Fibroblast of gingiva (primary cell): ENCODE measurements at places on chromosomes 2 and 18.

DNA sequence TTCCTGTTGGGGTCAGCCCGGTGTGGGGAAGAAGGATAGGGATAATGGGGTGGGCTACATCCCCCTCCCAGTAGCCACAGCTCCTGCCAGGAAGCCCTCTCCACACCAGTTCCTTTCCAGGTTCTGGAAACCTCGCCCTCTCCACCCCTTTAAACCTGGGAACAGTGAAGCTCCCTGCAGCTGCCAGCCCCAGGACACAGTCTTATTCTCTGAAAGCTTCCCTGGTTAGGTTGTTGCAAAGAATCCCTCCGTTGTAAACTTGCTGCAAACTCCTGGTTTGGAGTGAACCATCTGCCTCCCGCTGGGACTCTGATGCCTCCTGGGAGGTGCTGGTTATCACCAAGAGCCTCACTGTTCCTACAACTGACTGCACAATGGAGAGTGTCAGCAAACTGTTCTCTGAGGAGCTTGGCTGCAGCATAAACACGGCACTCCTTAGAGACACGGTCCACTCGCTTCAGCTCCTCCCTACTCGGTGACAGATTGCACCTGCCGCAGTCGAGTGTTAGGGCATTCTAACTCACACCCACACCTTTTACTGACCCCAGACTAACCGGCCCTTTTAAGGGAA lies 261.8 kb upstream of the RAB6C start:
- no peak for DNase-seq

DNA sequence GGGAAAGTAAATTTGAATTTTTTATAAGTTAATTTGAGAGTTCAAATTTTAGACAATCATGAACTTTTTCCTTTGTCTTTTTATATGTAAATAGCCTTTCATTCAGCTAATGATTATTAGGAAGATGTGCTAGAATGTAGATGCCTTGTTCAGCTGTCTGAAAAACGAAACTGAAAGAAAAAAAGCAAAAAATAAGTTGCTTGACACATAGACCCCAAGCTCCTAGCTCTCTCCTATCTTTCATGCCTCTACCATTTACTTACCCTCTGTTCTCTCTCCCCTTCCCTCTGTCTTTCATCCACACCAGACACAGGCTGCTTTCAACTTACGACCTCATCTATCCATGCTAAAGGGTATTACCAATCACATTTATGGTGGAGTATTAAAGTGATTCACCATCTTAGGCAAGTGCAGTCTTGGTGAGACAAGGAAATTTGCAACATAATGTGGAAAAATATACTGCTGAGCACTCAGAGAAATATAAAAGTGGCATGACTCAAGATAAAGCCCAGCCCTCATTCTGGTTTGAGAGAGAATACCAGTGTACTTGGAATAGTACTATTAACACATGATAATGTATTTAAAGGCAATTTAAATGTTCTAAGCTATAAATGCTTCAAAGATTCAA lies 425.6 kb downstream of the SUCLG1 start:
- no peak for DNase-seq

DNA sequence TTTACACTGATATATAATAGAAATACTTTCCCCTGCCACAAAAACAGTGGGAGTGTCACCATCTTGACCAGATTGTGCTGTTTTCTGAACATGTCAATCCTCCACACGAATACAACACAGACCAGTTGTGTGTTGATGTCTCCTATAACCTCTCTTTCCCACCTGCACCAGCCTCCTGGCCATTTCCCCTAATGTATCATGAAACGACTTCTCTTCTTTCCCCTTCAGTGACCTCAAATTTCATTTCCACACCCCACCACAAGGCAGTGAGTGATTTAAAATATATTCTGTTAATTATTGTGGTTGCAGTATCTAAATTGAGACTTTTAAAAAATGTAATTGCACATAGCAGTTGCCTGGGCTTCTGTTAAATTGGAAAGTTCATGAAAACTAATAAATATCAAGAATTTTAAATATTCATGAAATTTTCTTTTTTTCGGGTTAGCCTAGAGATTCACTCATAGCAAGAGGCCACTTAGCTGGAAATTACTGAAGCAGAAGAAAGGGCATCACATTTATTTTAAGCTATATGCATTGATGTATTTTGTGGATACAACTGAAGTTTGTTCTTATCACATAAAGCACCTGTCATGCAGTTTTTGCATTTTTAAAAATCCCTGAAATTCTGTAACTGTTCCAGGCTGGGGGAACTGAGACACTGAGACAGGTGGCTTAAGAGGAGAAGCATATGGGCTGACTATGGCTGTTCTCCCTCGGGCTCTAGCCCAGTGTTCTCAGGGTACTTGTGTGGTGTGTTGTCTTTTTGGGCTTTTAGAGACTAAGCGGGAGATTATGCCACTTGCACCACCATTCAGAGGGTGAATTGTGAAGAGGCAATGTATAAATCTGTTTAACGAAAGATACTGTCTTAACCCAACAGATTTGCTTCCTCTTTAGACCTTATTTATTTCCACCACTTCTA lies 15.9 kb downstream of the FAM171B start:
- no peak for DNase-seq

GRCh38 chr18:34807106-34807796 lies 97.2 kb downstream of the DTNA start:
- no peak for DNase-seq

- DNase-seq, result no peak
These were observed 54.1 kb downstream of the PDCL3 start for GRCh38 chr2:100616841-100617390.

DNA sequence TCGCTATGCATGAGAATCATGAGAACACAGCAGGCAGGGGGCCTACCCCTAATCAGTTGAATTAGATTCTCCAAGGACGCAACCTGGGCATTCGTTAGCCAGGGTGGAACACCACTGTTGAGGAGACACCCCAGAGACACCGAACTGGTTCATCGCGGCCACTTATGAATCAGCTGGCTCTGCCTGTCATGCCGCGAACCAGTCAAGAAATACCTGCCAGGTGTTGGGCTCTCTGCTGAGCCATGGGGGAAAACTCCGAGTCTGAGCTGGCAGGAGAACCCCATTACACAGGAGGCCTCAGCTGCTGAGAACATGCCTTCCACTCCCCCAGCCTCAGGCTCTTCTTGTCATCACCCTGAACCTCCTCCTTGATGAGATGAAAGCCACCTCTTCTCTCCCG lies 184.3 kb downstream of the SMAD7 start:
- no peak for DNase-seq

GRCh38 chr2:39368846-39369245 lies 68.2 kb downstream of the MAP4K3 start:
- no peak for DNase-seq

DNA sequence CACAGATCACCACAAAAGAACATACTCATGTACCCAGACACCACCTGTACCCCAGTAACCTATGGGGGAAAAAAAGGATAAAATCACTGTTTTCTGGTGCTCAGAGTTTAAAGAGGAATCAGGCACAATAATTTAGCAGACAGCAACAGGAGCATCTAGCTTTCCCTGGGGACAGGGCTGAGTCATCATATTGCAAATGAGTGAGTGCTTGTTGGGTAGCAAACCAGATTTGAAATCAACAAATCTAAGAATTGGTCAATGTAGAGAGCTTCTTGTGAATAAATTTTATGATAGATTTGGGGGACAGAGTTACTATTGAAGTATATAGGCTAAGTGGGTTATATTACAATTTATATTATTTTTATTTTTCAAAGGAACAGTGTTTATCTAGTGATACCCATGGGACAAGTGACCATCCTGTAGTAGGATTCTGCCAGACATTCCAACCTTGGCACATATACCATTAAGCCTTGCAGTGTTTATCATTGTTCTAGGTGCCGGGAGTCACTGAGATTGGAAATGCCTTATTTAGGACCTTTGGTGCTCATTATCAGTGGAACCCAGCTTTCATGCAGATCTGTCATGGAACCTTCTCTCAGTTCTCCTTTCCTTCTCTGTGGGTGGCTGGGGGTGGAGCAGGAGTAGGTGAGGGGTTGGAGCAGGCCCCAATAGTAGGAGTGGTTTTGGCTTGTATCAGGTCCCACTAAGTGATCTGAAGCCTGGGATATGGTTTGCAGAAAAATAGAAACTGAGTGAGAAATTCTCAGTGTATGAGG lies 117.2 kb downstream of the CERS6 start:
- DNase-seq, result peak; percentile 78

DNA sequence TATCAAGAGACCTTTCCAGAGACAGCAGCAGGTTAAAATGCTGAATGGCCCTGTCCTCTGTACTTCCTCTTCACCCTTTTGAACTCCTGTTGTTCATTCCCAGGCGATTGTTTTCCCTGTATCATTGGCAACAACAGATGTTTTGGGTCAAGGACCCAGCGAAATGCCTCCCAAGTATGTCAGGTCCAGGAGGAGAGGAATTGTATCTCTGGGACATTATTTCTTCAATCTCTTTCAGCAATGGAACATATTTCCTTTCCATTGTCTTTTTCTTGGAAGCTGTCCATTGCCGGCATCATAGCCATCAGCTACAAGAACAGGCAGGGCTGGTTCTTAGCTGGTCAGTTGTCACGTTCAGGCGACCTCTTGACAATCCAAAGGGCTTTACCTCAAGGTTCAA lies 76.2 kb downstream of the NRP2 start:
- no peak for DNase-seq

- DNase-seq, result peak; percentile 56
These were observed 30.3 kb upstream of the SLC30A6 start for GRCh38 chr2:32135409-32135808.

DNA sequence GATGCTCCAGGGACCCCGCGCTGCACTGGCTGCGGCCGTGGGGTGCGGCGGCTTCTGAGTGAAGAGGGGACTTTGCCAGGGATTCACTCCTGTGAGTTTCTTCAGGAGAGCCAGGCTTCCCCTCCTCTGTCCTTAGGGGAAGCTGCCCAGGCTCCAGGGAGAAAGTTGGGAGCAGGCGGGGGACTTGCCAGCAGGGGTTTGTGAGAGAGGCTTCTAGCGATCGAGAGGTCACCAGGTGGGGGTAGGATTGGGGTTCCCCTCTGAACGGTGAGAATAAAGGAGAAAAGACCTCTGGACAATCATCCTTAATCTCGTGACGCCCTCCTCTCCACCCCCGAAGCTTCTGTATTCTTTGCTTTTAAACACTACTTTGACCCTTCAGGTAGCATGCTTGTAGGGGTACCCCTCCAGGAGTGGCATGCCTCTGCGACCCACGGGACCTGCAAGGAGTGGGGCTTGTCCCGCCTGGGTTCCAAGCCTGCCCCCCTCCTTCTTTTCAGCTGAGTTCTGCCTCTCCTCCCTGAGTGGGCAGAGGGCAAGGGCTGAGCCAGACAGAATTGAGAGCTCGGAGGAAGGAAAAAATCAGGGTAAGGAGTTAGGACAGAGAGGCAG lies 601 bp downstream of the PROKR1 start:
- DNase-seq, result no peak

GRCh38 chr2:132439703-132440398 lies 23.2 kb downstream of the GPR39 start:
- DNase-seq, result peak; percentile 41

- no peak for DNase-seq
These were observed 294.8 kb upstream of the MGAT5 start for GRCh38 chr2:133959066-133959465.

DNA sequence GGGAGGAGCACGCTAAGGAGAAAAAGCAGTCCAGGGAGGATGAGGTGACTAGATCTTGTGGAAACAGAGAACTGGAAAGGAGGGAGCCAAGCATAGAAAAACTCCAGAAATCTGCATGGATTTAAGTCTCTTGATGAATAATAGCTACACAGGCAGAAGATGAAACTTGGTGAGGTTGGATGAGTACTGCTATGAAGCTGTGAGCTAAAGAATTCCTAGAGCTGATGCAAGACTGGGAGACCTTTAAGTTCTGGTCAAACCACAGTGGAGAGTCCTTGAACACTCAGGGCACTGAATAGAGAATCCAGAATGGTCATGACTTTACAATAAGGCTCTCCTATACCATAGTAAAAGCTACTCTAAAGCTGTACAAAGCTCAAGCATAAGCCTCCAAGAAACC lies 18.4 kb upstream of the PIEZO2 start:
- no peak for DNase-seq

DNA sequence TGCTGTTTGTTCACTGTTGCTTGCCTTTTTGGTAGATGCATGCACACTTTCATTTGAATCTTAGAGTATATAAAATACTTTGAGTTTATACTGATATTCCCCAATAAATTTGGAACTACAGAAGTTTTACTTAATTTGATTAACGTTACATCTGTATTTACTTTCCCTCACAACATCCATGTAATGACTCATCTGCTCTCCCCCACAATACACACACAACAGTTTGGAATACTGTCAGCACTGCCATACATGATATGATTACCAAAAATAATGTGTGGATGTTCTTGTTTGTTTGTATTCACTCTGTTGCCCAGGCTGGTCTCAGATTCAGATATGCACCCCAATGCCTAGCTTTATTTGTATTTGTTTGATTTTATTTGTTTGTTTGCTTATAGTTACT lies 144.2 kb downstream of the WDR7 start:
- DNase-seq, result peak; percentile 44

DNA sequence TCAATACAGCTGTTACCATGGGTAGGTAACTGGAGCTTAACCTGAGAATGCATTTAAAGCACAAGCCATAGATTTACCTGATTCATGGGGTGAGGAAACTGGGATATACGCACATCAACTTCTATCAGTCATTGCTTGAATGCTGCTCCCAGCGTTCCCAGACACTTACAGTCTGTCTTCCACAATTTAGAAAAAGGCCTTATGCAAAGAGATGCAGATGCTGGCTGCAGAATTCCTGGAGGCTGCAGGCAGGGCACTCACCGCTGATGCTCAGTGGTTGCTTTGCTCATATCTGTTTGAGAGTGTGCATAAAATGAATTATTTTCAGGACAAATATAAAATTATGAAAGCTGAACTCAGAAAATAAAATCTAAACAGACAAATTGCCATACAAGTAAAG lies 950.7 kb upstream of the PIK3C3 start:
- DNase-seq, result no peak

GRCh38 chr18:6810191-6810590 lies 80.7 kb downstream of the ARHGAP28 start:
- no peak for DNase-seq

- DNase-seq, result no peak
These were observed 266.1 kb upstream of the SIX2 start for GRCh38 chr2:45275242-45275805.

GRCh38 chr2:127810156-127810618 lies 784 bp downstream of the WDR33 start:
- no peak for DNase-seq
